ENCODE measurements at places on chromosomes 2 and 18. TPM values are rescaled to one million over a fixed set of nuclear protein-coding genes. Genes with fewer than 3 reads are reported as not detected.

DNA sequence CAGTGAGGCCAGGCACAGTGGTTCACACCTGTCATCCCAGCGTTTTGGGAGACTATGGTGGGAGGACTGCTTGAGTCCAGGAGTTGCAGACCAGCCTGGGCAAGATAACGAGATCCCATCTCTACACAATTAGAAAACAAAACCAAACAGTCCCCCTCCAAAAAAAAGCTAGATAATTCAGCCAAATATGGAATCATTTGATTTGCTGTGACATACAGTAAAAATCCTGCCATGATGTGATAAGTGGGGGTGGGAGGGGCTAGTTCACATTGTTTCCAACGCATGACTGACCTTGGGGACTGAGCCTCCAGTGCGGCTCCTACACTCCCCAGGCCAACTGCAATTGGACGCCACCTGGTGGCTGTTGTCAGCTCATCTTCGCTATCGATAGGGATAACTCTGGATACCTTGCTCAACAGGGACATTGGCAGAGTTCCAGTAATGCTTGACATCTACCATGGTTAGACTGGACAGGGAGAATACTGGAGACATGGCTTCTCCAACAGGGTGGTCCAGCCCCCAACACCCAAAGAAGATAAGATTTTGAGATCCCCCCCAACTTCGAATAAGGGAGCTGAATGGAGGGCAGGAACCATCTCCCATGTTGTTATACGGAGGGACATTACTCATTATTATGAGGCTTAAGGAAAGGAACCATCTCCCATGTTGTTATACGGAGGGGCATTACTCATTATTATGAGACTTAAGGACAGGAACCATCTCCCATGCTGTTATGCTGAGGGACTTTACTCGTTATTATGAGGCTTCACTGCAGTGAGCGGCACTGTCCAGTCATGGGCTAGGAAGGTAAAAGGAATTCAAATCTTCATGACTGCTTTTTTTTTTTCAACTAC is 135.9 kb downstream of the TGIF1 start:
- DNase-seq, result peak; percentile 84

- DNase-seq, result peak; percentile 59
Observed at GRCh38 chr2:101419096-101419663, 31.9 kb upstream of the CREG2 start.

ANKRD30B gene
- total RNA-seq, result not detected

GRCh38 chr2:154850532-154850931 is 152.0 kb downstream of the KCNJ3 start:
- no peak for DNase-seq

DNA sequence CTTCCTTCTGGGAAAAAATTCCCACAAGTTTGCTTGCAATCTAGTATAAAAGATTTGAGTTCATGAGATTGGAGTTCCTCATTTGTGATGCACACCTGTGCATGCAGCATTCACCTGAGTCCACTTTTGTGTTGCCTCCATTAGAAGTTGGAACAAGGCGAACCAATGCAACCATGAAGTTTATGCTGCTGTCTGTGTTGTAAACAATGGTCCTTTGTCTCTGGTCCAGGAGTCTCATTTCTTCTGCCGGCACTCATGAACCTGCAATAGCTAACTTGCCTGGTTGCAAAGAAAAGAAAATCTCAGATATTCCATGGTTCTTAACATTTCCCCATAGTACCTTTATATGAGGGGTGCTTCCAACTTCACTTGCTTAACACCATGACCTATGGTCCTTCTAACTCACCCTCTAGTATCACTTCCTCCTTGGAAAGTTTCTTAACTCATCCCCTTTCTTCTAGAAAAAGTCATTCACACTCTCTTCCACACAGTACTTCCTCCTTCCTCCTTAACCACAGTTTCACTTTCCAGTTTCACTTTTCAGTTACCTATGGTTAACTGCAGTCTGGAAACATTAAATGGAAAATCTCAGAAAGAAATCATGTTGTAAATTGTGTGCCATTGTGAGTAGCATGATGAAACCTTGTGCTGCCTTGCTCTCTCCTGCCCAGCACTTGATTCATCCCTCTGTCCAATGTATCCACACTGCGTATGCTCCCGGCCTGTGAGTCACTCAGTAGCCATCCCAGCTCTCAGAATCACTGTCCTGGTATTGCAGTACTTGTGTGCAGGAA is 128.8 kb upstream of the TRIB2 start:
- DNase-seq, result no peak

DNA sequence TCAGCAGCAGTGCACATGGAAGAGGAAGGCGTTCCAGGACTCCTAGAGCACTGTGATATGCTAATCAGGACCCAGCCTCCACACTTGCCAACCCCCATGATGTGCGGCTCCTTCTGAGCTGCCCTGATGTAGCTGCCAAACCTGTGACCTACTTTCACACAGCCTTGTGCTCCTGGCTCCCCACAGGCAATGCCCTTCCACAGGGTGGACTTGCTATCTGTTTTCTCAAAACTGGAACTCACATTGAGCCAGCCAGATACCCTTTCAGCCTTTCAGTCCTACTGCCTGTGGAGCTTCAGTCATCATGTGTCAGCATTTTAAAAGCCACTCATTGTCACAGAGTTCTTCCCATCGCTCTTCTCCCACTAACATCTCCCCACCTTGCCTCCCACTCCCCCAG is 181.6 kb downstream of the AFF3 start:
- peak; percentile 56 for DNase-seq

DNA sequence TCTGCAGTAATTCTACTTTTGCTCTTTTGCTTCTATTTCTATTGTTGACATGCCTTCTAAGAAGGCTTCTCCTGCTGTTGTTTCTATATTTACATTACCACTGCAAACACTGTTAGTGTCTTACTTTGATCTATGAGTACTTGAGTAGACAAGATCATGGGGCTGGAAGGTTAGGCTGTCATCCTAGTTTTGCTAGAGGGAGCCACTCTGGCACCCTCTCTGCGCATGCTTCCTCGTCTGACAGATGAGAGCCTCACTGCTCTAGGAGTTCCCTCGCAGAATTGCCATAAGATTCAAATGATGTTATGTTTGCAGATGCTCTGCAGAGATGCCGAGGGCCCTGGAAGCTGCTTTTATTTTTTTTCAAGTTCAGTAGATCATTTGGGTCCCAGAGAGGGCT is 185.6 kb downstream of the RNF144A start:
- DNase-seq, result no peak

DNA sequence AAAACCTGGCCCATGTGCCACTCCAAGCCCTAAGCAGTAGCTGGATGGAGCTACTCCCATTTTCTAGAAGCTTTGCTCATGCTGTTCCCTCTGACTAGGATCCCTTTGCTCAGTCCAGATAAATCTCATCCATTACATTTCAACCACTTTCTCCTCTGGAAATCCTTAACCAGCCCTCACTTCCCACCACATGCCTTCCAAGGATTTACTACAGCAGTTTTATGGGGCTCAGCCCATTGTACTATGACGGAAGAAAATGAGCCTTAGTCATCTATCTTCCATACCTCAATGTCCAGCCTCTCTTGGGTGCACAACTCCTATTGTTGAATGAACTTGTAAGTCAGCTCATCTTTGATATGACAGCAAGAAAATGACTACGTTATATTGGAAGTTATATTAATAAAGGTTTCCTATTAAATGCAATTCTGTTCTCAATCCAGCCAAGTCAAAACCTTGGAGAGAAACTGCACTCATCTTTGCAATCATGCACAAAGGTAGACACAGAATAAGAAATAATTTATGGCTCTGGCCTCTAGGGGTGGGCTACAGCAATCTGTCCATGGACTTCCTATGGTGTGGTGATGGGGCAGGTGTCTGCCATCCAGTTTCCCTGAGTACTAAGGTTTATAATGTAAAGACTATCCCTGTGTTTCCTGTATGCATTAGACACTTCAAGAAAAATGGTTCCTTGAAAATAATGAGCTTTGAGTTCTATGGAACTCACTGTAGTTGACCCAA is 3.4 kb downstream of the B4GALT6 start:
- DNase-seq, result no peak

DNA sequence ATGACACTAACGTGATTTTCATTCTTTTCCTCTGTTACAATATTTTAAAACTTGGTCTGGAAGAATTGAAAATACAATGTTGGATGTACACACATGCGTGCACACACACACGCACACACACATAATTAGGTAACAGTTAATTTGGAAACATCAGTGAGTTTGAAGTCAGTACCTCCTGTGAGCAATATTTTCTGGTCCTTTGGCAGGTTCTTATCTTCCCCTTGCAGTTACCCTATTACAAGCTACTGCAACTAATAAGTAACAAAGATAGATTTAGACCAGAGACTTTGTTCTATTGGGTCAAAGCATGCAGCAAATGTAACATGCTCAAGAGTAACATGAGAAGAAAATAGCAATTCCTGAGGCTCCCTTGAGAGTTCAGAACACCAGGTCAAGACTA is 73.3 kb downstream of the ZNF385B start:
- no peak for DNase-seq

CHPF gene
- 113 TPM for total RNA-seq

DLX2 gene
- total RNA-seq, result not detected

GRCh38 chr18:31876707-31877106 is 66.2 kb downstream of the TRAPPC8 start:
- no peak for DNase-seq

- DNase-seq, result no peak
Observed at GRCh38 chr2:55518841-55519165, 715 bp upstream of the CFAP36 start.

GALNT14 gene
- total RNA-seq, result 0.53 TPM

DNA sequence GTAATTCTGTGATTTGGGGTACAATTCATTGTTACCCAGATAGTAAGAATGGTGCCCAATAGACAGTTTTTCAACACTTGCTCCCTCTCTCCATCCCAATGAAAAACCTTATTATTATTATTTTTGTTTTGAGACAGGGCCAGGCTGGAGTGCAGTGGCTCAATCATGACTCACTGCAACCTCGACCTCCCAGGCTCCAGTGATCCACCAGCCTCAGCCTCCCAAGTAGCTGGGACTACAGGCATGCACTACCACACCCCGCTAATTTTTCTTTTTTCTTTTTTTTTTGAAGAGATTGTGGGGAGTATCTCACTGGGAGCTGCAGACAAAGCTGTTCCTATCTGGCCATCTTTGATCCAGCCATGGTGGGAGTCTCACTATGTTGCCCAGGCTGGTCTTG is 7.2 kb downstream of the TGFA start:
- DNase-seq, result no peak
